B cell (primary cell): ENCODE measurements at places on chromosomes 1 and 21. TPM values are rescaled to one million over a fixed set of nuclear protein-coding genes. Genes with fewer than 3 reads are reported as not detected.

HHIPL2 gene
- total RNA-seq = 0.99 and 1.3 TPM in 2 replicates

PKP1 gene
- total RNA-seq = not detected in 2 replicates

UTS2 gene
- total RNA-seq = 5.0 and 5.5 TPM in 2 replicates

CFAP74 gene
- total RNA-seq = not detected in 2 replicates

KCNA3 gene
- 60.0 and 62.5 TPM in 2 replicates for total RNA-seq

FAM72D gene
- total RNA-seq = 0.32 TPM in 1 of 2 replicates, not detected in the other

DNA sequence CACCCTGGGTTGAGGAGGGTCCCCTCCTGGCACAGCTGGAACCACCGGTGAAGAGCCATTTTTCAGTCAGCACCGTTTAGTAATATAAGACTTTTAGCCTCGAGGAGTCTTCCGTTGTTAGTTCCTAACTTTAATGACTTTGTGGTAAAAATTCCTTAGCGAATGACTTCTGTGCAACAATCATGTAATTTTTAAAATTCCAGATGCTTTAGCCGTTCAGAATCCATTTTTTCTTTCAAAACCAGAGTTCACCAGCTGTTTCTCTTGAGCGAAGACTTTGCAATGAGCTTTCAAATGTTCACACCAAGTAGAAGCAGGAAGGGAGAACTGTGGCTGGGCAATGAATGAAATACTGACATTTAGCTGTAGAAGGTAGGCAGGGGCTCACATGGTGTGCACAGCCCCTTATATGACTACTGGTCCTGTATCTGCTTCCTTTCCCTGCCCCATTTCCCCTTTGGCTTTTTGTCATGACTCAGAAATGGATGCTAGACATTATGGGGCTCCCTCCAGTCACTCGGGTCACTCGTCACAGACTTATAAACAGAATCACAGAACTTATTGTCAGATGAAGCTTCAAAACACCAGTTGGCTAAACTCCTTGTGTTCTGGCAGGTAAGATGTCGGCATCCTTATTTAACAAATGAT is 4.1 kb downstream of the DISC1 start:
- no peak for DNase-seq

DNA sequence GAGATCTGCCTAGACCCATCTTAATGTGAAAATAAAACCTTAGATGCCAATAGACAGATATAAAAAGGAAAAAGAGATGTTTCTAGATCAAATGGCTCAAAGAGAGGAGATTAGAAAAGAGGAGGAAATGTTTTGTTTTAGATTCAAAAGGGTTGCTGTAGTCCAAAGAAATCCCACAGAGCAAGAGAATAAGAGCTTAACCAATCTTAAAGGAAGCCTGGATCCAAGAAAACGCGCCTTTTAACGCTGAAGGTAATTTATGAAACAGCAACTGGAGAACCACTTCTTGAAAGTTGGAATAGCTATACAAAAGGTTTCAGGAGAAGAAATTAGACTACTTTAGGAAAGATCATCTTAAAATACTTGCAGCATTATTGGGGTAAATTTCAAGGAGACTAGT is 298.8 kb downstream of the BRINP2 start:
- DNase-seq = no peak

DNA sequence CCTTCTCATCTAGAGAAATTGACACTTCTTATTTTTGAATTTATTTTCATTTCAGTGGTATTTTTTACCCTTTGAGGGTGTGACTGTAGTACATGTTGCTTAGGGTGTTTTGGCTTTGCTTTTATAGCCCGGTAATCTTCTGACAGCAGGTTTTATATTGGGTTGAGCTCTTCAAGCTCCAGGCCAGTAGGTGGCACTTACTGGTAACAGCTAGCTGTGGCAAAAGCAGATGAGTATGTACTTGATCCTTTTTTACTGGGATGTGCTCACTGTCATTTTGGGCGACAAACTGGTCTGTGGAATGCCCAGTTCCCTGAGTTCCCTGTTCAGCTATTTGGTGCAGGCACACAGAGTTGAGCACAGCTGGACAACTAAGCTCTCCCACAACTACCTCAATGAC is 916.2 kb upstream of the B3GALT2 start:
- no peak for DNase-seq

DNA sequence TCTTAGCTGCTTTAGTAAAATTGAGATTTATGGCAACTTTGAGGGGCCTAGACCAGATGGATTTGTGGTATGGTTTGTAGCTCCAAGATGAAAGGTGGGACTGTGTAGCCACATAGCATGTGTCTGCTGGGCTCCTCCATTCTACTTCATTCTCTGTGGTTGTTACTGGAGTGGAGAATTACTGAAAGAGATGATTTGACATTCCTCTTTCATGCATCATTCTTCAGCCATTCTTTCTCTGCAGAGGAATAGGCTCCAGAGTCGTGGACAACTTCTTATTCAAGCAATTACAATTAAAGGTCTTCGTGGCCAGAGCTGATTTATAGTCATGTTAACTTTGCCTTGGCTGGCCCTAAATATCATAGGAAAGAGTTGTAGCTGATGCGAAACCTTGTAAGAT is 328.9 kb downstream of the PAPPA2 start:
- DNase-seq = no peak

DNA sequence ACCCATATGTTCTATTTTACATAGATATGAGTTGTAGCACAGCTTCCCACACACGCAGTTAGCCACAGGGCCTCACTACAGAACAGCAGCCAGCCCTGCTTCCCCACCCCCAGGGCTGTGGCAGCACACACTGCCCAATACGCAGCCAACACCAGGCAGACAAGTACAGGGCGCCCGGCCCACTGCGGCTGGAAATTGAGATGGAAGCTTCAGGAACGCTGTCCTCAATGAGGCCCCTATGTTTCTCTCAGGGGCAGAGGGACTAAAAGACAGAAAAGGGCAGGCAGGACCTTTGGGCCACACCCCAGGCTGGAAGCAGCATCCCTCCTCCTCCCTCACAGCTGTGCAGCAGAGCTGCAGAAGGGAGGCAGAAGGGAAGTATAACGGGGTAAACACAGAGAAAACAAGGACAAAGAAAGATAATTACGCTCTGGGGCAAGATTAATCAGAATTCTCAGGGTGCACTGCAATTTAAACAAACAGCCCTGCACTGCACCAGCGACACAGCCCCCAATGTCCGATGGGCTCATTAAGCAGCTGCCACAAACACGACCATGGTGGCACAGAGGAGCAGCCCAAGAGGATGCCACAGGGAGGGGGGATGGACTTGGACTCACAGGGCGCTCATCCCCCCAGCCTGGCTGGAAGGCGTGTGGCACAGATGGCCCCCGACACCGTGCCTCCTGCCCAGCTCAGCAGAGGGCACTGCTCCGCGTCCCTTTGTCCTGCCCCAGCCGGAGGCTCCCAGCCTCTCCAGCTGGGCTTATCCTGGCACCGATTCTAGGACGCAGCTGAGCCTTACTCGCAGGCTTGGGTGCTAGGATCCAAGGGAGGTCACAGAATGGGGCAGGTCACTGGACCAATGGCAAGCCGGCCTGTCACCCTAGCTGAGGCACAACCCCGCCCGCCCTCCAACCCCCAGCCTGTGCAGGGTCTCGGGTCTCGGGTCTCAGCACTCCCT is 14.2 kb downstream of the WDR4 start:
- no peak for DNase-seq

DNA sequence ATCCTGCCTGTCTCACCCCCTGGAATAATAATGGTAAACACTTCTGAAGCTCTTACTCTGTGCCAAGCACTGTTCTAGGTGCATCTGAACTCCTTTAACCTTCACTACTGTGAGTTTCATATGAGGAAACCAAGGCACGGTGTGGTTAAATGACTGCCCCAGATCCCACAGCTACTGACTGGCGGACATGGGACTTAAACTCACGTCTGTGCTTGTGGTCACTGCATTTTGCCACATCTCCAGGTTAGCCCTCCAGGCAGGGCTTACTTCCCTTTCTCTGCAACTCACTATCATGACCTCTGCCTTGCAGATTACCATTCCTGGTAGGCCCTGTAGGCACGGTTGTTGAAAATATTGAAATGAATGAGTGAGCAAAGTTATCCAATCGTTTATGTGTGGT is 83.4 kb downstream of the ADSS2 start:
- no peak for DNase-seq

- no peak for DNase-seq
Measured at GRCh38 chr1:50268049-50268448, 155.2 kb downstream of the DMRTA2 start.

- peak; percentile 24 for DNase-seq
Measured at GRCh38 chr1:98766255-98766654, 104.7 kb downstream of the SNX7 start.

DNA sequence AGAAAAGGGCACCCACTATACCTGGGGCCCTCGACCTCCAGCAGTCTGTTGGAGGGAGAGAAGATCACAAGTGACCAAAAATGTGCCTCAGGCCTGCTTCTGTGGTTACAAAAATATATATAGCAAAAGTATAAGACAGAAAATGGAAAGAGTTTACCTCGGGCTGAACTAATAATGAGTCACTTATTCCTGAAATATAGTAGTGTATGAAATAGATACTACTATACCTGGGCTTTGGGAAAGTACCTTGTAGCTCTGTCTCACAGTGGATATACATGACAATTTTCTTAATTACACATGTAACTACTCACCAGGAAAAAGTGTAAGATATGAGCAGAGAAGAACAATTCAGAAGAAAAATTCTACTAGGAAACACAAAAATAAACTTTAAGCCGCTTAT is 7.3 kb upstream of the APCS start:
- DNase-seq = no peak

GRCh38 chr1:39115271-39116110 is 89.0 kb upstream of the MACF1 start:
- DNase-seq = no peak

DNA sequence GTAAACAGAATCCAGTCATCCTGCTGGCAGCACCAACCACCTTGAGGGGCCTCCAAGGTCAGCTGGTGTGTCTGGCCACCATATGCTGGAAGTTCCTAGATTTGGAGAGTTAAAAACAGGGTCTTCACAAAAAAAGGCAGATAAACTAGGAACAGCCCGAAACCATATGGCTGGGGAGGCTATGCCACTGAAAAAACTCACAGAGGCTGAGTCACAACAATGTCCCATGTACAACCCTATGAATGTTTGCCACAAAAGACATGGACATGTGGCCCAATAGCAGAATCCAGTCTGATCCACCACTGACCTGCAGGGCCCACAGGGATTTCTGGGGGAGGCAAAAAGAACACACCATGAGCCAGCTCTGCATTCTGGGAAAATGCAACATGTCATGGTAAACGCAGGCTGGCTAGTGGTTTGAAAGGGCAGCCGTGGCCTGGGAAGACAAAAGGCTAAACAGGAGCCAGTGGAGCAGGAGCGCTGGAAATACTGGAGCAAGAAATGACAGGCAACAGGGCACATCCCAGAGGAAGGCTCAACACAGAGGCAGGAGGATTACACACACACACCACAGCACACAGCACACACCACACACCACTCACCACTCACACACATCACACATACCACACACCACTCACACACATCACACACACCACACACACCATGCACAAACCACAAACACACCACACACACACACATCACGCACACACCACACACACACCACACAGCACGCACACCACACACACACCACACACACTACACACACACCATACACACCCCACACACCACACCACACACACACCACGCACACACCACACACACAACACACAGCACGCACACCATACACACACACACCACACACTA is 55.4 kb downstream of the HSF2BP start:
- DNase-seq = no peak

GRCh38 chr1:78375996-78376395 is 114.8 kb upstream of the PTGFR start:
- no peak for DNase-seq

GRCh38 chr21:46443910-46444309 is 14.8 kb upstream of the DIP2A start:
- DNase-seq = no peak
